ENCODE measurements at places on chromosomes 2 and 18. TPM values are rescaled to one million over a fixed set of nuclear protein-coding genes. Genes with fewer than 3 reads are reported as not detected.

- no peak for DNase-seq
These were observed 12.5 kb upstream of the HOXD1 start for GRCh38 chr2:176175709-176176607.

DNA sequence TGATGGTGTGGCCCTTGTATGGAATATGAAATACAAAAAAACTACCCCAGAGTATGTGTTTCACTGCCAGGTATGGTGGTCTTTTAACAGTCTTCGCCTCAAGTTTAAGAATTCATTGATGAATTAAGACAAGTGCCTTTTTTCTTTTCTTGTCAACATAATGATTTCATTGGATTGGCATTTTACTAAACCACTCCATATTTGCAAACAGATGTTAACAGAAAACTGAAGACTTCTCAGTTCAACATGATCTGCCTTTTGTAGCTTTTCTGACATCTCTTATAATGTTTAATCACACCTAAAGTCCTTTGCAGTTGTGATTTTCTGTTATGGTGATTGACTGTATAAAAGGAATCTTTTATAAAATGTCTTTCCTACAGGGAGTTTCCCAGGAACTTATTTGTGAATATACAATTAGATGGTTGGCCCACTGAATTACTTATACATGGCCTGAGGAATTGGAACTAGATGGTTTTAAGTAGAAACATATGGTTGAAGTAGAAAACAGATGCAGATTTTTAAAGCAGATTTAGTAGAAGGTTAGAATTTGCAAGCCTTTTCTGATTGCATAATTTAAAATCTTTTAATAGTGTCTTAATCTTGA lies 39.7 kb downstream of the DYNC1I2 start:
- DNase-seq: no peak

- DNase-seq: no peak
These were observed 9.1 kb upstream of the C1GALT1C1L start for GRCh38 chr2:43685357-43685756.

GRCh38 chr2:227324642-227324994 lies 433 bp upstream of the MFF start:
- DNase-seq: no peak

GRCh38 chr2:217625557-217626169 lies 377.1 kb downstream of the TNS1 start:
- DNase-seq: peak; percentile 74

DNA sequence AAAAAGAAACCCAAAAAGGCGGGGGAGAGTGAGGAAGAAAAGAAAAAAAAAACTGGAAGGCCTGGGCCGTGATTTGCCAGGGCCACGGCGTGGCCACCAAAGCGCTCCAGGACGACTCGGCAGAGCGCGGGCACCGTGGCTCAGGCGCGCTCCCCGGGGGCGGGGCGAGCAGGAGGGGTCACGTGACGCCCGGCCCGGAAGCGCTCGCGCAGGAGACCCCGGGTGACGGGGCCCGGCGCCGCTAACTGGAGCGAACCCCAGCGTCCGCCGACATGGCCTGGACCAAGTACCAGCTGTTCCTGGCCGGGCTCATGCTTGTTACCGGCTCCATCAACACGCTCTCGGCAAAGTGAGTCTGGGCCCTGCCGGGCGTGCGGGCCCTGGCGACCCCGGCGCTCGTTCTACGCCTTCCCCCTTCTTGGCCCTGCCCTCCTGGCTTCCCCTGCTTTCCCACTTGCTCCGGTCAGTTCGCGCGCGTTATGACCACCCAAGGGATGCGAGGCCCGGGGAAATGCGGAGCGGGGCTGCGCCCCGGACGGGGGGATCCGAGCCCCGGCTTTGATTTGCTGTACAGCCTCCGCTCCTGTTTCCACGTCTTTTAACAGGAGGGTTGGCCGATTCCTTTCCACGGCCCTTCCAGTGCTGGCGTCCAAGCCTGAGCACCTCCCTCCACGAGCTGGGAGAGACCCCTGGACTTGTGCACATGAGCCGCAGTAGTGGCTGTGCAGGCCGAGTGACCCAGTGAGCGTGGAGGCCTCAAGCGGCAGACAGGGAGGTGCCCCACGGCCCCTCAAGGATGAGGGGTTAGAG lies at the start of gene SLC35F6:
TSS of gene SLC35F6 (plus strand) at position 207 of the 810 bp plus-strand sequence. CDS start at position 273, 66 bp downstream.
- peak; percentile 82 for DNase-seq

DNA sequence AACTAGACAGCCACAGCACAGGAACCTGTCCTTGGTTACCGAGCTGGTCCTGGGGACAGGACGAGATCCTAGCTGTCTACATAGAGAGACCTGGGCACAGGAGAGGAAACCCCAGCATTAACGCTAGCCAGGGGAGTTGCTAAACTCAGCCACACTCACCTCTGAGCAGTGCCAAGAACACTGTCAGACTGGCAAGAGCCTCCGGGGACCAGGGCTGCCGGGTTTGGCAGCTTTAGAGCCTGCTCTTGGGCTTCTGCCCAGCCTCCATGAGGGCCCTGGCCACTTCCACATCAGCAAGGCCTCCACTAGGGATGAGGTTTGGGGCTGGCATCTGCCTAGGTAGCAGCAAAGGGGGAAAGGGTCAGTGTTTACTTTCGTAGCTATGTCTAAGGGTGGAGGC lies 6.7 kb downstream of the TMBIM1 start:
- no peak for DNase-seq

- DNase-seq: no peak
These were observed 424.2 kb downstream of the NRXN1 start for GRCh38 chr2:50607721-50608120.

- no peak for DNase-seq
These were observed 68.5 kb downstream of the CTIF start for GRCh38 chr18:48607056-48607984.

- DNase-seq: no peak
These were observed 904.8 kb upstream of the CHAC2 start for GRCh38 chr2:52862801-52863200.

DNA sequence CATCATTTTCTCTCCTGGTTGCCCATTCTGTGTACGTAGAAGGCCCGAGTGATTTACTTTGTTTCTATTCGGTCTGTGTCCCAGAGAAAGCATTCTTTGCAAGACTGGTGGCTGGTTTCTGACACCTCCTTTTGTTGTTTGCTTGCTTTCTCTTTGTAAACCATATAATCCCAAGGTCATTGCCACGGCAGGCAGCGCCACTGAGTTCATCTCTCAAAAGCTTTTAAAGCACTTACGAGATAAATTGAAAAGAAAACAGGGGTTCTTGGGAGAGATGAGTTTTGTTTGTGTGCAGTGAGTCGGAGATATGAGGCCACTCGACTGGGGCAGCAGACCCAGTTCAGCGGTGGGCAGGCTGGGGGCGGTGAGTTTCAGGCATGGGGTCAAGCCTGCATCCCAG lies 137.6 kb downstream of the NCK2 start:
- no peak for DNase-seq

DNA sequence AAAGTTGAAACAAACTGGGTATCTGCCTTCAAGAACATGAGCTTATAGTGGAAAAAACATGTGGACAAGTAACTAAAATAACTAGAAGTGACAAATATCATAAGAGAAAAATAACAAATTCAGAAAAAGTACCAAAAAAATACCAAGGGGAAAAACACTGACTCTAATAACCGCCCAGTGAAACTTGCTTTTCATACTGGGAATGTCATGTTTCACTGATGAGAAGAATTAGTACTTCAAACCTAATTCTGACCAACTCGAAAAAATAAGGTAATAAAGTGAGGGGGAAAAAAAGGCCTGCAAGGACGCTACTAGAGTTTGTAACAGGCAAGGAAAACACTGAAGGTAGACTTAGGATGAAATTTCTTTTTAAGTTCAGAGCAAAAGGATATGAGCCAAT lies 83.6 kb downstream of the RTTN start:
- DNase-seq: no peak

GRCh38 chr2:88600038-88600465 lies 27.2 kb downstream of the EIF2AK3 start:
- DNase-seq: peak; percentile 87

DNA sequence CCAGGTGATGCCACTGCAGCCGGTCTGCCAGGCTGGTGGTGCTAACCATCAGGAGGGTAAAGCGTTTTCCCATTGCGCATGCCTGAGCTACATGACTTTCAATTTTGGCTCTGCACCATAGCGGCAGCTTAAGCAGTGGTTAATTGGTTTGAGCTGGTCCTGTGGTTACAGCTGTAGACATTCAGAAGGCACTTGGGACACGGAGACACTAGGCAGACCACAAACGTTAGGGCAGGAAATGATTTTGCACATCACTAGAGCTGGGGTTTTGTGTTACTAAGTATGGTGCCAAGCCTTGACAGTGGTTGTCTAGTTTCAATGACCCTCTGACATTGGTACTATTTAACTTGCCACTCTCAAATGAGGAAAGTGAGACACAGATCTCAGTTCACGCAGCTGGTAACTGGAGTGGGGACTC lies 28.9 kb upstream of the CNOT11 start:
- DNase-seq: no peak

DNA sequence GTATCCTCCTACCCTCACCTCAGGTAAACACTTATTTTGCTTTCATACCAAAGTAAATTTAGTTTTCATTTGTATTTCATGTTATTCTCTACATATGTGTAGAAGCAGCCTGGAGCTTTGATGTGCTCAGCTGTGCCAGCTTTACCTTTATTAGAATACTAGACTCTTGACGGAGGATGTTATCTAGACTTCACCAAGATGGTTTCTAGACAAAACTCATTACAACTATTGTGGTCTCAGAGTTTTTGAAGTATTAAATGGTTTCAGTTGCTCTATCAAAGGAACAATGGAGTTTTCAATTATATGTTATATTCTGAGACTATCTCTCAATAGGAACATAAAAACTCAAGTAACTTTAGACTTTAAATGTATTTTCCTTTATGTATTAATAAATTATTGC lies 5.0 kb upstream of the IL18RAP start:
- no peak for DNase-seq

DNA sequence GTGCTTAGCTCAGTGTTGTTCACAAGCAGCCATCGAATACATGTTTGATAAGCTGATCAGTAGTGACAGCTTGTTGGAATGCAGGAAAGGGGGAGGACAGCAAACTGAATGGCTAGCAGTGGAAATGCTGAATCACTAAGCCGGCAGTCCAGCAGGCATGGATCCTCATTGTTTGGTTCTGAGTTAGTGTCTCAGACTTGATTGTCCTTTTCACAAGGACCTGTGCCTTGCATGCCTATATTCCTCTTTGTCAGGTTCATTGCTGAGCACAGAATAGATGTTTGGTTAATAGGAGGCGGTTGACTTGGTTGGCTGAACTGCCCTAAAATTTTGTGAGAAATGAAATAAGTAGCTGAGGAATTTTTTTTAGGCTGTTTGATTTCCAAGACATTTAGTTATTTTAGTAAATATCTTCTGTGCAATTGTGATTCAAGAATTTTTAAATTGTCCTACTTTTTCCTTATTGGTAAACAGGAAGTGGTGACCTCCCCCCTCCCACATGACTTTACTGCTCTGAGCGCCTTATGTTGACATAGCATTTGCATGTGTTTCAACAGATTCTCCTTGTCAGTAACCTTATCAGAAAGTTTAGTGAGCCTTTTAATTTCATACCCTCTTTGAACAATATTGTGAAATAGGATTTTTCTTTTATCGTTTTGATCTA lies 21.4 kb upstream of the STON1 start:
- no peak for DNase-seq

GRCh38 chr2:71346065-71346464 lies 14.5 kb downstream of the ZNF638 start:
- no peak for DNase-seq

The MEIS1 gene
- 113 TPM for polyA plus RNA-seq

The KLHL29 gene
- polyA plus RNA-seq: 11.8 TPM

The UGT1A4 gene
- polyA plus RNA-seq: not detected

The PDE11A gene
- polyA plus RNA-seq: 6.9 TPM

The RAPGEF4 gene
- polyA plus RNA-seq: 13.0 TPM

The TSGA10 gene
- polyA plus RNA-seq: 17.0 TPM

The IL1A gene
- polyA plus RNA-seq: not detected

All from renal pelvis (tissue), 12 donors.